ENCODE measurements at places on chromosomes 6 and 20.

GRCh38 chr20:59993736-59994430, 35.7 kb downstream of the CDH26 start:
- DNase-seq: no peak

DNA sequence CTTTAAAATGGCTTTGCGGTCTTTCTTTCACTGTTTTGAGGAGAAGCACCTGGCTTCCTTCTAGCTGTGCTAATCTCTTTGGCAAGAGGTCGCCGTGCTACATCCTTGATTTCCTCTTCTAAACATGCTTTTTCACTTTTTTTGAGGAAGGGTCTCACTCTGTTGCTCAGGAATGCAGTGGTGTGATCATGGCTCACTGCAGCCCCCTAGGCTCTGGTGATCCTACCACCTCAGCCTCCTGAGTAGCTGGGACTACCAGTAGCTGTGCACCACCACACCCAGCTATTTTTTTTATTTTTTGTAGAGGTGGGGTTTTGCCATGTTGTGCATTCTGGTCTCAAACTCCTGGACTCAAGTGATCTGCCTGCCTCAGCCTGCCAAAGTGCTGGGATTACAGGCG, 40.5 kb downstream of the RSPH3 start:
- DNase-seq: no peak

DNA sequence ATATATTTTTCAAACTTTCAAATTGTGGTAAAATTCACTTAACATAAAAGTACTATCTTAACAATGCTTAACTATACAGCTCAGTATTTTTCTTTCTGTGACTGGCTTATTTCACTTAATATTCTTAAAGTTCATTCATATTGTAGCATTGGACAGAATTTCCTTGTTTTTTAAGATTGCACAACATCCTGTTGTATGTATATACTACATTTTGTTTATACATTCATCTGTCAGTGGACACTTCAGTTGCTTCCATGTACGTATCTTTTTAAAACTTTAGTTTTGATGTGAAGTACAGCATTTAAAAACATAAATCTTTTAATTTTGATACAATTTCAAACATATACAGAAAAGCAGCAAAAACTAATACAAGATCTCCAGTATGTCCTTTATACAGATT, 220.7 kb downstream of the ZFAND3 start:
- no peak for DNase-seq

- DNase-seq: peak; percentile 8
Observed at GRCh38 chr6:79813854-79814709, 133.3 kb downstream of the ELOVL4 start.

- DNase-seq: no peak
Observed at GRCh38 chr6:35948725-35949124, 27.8 kb upstream of the SRPK1 start.

DNA sequence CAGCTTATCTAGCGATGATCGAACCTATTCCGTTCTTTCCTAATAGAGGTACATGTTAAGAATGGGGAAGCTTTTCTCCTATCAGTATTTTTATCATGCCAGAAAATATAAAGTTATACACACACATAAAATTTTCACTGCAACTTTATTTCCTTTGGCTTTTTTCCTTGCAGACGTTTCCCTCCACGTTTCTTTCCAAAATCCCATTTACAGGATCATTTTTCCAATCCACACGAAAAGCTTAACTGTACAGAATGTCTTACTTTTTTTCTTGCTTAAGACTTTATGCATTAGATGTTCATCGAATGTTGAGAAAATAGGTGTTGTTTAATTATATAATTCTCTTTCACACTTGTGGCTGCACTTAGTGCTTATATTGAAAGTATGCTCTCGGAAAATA, 62.9 kb upstream of the HDGFL1 start:
- DNase-seq: no peak

DNA sequence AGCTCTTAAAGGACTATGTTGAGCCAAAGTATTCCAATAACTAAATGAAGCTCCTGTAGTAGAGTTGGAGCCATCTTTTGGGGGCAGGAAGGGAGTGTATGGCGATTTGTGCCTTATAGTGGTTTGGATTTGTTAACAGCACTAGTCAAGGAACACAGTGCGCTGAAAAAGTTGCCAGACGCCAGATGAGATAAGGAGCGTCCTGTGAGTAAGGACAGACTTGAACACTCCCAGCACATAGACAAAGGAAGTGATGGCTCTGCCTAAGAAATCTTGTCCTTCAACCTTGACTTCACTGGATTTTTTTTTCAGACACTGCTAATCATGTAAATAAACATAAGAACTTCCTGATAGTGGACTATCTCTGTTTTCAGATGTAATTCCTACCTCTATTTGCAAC, 136.9 kb downstream of the TRMT11 start:
- DNase-seq: no peak

DNA sequence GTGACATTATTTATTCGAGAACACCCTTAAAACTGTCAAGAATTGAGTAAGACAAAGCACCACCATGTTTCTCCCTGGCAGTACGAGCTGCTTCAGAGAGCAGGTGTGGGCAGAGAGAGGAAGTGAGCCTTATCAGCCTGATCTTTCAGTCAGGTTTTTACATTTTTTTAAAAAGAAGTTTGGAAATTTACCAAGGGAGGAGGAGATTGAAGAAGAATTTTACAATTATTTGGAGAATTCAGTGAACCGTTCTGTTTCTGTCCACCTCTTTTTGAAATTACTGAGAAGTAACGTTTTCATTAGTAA, 75.5 kb downstream of the ZDHHC14 start:
- no peak for DNase-seq

Measured in activated CD8-positive, alpha-beta memory T cell treated with anti-CD3 and anti-CD28 coated beads for 1 hour (primary cell).